ENCODE measurements at places on chromosomes 3 and 15.

DNA sequence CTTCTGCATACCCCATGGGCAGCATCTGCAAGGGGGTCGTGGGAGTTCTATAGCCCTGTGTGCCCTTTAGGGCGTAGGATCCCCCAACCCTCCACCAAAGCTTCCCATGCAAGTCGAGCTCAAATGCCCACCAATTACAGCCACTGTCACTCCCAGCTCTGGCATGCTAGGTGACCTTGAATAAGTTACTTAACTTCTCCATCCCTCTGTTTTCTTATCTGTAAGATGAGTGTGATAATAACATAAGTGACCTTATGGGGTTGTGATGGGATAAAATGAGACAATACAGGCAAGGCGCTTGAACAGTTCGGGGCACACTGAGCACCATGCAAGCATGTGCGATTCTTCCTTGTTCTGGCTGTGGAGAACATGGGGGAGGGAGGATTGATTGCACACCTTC lies 74.8 kb upstream of the POMGNT2 start:
- no peak for DNase-seq

DNA sequence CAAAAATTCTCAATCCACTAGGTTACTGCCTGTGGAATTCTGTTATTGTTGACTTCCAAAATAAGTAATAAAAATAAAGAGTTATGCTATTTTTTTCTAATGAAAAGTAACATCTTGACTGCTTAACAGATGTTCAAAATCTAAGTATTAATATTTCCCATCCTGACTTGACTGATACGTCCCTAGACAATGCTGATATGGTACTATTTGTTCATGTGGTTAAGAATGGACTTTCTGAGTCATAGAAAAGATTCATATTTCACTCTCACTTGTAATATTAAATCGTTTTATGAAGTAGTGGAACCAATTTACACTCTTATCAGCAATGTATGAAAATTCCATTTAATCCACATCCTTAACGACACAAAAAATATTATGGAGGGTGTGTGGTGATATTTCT lies 104.8 kb upstream of the PLSCR5 start:
- DNase-seq: no peak

GRCh38 chr15:83733691-83734090 lies 79.8 kb downstream of the ADAMTSL3 start:
- DNase-seq: no peak

- DNase-seq: no peak
Observed at GRCh38 chr3:121735047-121735696, 14.4 kb downstream of the GOLGB1 start.

DNA sequence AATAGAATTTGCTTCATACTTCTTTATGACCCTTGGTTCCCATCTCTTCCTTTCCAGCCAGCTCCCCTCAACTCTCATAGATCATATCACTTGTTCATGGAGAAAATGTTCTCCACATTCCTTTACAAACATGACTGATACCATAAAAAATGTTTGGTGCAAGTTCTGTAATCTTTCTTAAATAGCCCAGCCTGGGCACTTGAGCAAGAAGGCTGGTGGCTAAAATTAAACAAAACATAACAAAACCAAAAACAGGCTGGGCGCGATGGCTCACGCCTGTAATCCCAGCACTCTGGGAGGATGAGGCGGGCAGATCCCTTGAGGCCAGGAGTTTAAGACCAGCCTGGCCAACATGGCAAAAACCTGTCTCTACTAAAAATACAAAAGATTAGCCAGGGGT lies 8.9 kb upstream of the POLR2M start:
- DNase-seq: peak; percentile 76

GRCh38 chr3:169969174-169970095 lies 2.8 kb downstream of the SEC62 start:
- DNase-seq: no peak
